ENCODE measurements at places on chromosomes 7 and 10.

GRCh38 chr7:39102234-39102633 lies 124.5 kb downstream of the POU6F2 start:
- DNase-seq: no peak

- no peak for DNase-seq
Observed at GRCh38 chr10:77493851-77494261, 143.8 kb downstream of the KCNMA1 start.

GRCh38 chr10:57506414-57507094 lies 761.1 kb downstream of the IPMK start:
- DNase-seq: no peak

DNA sequence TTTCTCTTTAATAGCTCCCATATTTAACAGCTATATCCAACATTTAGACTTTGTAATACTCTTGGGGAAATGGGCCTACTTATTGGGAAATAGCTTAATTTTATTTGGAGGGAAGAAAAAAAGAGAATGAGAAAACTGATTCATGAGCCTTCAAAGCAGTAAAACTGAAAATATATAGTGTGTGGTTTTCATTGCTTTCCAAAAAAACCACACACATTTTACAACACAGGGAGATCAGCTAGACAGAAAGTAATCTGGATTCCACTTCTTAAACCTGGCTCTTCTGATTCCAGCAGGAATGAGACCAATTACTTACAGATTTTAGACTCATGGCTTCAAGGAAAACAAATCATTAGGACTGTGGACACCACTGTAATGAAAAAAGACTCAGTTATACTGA lies 48.7 kb downstream of the CH25H start:
- DNase-seq: no peak

DNA sequence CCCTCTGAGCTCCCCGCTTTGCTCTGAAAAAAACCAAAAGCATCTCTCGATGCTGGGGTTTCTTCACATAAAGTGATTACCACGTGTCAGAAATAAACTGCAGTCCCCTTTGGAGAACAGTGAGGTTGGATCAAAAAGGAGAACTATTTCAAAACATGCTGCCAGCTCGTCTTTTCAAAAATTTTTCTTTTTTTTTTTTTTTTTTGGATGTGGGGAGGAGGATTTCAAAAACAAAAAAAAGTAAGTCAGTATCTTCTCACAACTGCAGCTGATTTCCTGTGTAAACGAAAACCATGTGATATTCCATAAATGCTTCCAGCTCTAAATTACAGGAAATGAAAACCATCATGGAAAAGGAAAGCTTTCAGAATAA lies 155.0 kb upstream of the LYZL2 start:
- peak; percentile 21 for DNase-seq

GRCh38 chr7:18831943-18832342 lies 285.5 kb downstream of the TWIST1 start:
- DNase-seq: no peak

DNA sequence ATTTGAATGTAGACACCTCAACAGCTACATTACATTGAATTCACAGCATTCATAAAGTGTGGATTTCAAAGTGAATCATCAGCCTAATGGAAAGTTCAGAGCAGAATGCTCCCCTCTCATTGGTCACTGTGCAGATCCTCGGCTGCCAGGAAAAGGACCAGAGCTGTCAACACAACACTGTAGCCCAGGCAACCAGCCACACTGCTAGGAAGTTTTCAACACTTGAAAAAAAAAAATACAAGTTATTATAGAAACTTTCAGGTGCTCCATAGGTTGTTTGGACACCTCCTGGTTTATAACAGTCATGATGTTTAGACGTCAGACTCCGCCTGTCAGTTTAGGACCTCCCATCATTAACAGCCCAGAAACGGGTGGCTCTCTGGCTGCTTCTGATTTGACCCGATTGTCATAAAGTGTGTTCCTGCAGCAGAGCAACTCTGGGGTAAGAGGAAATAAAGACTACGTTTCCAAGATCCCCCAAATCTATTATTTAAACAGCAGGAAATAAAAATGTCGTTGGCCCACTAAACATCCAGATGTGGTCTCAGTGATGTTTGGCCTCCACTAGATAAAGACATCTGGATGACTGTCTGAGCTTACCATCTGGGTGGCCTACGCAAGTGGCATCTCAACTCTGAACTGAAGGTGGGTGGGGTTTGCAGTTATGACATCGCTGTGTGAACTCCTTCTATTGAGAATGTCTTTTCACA lies 117.4 kb downstream of the CABCOCO1 start:
- no peak for DNase-seq

DNA sequence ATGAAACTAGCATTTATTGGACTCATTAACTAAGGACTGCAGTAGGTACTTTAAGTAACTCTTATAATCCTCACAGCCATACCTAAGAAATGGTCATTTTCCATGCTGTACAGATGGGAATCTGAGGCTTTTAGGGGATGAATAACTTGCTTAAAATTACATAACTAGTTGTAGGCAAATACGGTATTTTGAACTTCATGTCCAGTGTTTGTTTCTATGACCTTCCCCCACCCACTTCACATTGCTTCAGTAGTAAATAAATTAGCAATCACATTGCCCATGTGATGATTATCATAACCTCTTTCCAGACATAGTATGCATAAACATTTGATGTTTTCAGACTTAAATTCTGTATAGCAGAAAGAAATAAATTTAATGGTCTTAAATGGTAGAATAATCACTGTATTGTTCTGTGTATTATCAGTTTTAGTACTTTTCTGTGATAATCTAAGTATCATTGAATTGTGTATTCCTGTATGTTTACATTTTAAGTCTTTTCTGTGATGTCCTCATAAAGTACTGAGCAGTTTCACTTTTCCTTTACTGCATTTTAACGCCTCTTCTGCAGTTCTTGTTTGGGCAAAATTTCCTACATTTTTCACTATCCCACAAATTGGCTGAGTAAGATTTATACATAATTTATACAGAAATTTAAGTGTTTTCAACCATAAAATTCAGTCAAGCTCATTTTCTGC lies 48.3 kb downstream of the ANKIB1 start:
- DNase-seq: no peak
